ENCODE measurements at places on chromosomes 6 and 20.

DNA sequence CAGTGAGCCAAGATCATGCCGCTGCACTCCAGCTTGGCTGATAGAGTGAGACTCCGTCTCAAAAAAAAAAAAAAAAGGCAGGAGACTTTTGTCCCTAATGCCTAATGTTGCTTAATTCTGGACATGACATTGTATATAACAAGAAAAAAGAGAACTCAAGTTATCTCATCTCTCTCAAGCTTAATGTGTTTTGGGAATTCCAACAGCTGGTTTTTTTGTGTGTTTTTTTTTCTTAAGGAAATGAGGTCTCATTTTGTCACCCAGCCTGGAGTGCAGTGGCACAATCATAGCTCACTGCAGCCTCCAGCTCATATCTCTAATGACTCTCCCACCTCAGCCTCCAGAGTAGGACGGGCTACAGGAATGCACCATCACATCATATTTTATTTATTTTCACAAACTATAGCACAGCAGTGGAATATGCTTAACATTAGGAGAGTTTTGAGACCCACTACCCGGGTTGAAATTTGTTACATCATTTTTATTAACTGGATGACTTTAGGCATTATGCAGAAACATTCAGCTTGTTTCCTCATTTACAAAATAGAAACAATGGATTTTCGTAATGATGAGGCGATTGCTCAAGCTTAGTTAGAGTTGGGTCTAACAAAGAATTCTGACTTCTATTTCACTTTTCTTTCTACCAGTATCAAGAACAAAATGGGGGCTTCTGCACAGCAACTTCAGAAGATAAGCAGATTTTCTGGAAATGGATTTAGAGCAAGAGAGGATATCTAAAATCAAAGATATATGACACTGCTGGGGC, 104.1 kb upstream of the BTN3A2 start:
- no peak for DNase-seq

GRCh38 chr20:23661002-23661429, 23.3 kb upstream of the CST3 start:
- no peak for DNase-seq

DNA sequence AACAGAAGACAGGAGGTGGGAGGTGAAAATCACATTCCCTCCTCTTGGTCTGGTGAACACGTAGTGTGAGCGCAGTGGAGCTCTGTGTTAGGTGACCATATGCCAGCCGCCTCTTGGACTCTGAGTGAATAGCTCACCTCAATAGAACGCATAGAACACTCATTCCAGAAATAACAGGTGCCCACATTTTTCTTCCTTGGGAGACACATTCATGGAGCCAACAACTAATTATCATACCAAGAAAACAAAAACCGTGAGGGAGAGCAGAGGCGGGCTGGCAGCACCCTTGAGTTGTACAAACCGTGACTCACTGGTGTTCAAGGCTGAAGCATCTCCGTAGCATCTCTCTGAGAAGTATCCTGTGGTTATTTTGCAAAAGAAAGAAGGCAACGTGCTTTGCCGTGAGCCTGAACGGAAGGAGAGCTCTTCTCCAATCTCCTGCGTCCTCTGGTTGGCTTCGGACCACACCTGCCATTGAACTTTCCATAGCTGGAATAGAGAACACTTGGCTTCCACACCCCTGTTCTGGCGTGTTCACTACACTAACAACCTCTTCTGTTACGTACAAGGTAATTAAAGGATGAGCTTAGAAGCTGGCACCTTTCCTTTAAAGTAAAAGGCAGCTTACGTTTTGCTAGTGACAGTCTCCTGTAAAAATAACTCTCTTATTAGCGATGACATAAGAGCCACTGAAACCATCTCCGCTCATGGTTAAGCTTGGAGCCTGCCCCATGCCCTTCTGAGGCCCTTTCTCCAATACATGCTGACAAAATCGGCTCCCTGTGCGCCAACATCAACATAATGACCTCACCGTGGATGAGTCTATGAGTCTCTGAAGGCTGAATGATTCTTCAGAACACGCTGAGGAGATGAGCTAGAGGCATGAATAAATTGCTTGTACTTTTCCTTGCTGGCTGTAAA, 30.2 kb upstream of the SGK1 start:
- DNase-seq, result no peak

GRCh38 chr6:99282479-99283062, 66.9 kb downstream of the FAXC start:
- no peak for DNase-seq

GRCh38 chr20:5214826-5215225, 88.0 kb downstream of the CDS2 start:
- DNase-seq, result no peak

- DNase-seq, result peak; percentile 54
These were observed 646 bp downstream of the HEY2 start for GRCh38 chr6:125749865-125750691.

- DNase-seq, result no peak
These were observed 2.1 kb downstream of the IRF4 start for GRCh38 chr6:393391-394221.

- no peak for DNase-seq
These were observed 188.7 kb downstream of the ZMYND8 start for GRCh38 chr20:47167846-47168245.

- DNase-seq, result no peak
These were observed 11.6 kb upstream of the TFB1M start for GRCh38 chr6:155325700-155326516.

GRCh38 chr6:149815788-149816187, 48.4 kb downstream of the LRP11 start:
- DNase-seq, result no peak

GRCh38 chr20:47343007-47343472, 13.5 kb downstream of the ZMYND8 start:
- no peak for DNase-seq

- no peak for DNase-seq
These were observed 259.3 kb upstream of the SUPT3H start for GRCh38 chr6:45637056-45637455.

DNA sequence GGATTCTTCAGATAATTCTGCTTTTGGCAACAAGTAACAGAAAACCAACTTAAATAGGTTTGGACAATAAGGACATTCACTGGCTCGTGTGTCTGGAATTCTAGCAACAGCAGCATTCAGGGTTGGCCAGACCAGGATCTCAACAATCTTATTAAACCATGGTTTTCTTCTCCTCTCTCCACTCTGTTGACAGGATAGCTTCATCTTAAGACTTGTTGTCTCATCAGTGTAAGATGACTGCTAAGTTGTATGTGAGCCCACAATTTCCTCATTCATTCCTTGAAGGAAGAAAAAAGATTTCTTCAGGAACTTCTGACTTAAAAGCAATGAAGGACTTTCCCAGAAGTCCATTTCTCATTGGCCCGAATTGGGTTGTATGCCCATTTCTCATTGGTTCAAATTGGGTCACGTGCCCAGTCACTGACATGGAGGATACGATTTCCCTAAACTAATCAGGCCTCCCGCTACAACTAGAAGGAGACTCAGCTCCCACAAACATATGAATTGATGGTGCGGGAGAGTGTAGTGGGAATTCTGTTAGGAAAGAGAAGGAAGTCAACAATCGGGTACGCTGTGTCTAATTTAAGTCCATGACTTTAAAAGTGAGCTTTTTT, 83.7 kb downstream of the SLC22A3 start:
- DNase-seq, result peak; percentile 55

GRCh38 chr6:18022398-18023231, 35.2 kb upstream of the KIF13A start:
- no peak for DNase-seq

GRCh38 chr6:140821196-140821595, 1311.5 kb upstream of the GJE1 start:
- no peak for DNase-seq

DNA sequence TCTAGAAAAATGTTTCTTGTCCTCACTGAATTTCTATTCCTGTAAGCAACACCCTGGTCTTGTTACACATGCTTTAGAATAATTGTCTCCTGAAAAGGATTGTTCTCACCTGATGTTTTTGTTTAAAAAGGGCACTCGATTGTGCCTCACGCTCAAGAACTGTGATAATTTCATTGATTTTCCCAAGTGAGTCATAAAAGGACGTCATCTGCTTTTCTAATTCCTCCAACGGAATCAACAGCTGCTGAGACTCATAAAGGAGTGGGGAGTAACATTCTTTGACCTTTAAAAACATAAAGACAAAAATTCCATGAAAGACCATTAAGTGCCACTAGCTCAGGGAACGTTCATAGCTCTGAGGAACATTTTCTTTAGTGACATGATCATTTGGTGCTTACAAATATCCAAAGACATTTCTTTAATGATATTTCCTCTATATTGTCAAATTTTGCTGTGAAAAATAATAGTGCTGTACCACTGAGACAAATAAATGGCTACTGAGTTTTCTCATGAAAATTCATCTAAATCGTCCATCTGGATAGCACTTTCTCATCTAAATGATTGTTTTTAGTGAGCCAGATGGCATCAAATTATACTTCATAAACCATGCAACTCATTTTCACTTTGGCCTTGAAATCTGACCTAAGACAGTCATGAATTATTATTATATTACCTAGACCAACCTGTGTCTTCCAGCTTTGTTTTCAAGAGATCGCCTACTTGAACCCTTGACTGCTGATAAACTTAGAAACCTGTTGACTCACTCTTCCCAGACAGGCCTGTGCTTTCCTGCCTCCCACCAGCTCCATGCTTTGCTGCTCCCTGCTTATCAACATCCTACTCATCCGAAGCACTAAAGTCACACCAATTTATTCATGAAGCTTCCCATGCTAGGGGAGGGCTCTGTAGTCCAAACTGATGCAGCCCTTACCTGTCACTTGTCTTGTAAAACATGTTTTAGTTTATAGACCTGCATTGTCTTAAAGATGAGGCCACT, 178.2 kb downstream of the SYNE1 start:
- no peak for DNase-seq

GRCh38 chr6:36999751-37000125, 5.7 kb upstream of the FGD2 start:
- DNase-seq, result no peak

- peak; percentile 23 for DNase-seq
These were observed 401.2 kb downstream of the THBS2 start for GRCh38 chr6:168852376-168852884.

All from testis (tissue), 5 donors.